ENCODE measurements at places on chromosomes 6 and 20. TPM values are rescaled to one million over a fixed set of nuclear protein-coding genes. Genes with fewer than 3 reads are reported as not detected.

DNA sequence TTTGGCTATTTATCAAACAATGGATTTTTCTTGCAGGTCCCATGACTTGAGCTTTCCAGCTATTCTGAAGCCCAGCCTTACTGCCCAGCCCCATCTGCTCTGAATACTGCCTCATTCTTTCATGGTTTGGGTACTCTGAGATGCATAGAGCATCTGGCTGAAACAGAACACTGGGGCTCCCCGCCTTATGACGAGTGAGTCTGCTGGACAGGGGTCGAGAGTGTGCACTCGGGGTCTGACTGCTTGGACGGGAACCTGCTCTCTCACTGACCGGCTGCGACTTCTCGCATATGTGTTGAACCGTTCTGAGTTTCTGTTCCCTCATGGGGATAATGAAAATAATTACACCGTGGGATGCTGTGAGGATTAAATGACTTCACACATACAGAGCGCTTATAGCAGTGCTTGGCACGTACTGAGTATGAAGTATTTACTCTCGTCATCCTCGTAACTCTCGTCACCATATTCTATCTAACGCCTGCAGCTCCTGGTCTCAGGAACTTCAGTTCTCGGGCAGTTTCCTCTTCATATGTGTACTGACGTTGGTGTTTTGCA lies 59.5 kb upstream of the MPC1 start:
- no peaks in the 10 kb centered on the region for H3K27me3 ChIP-seq
- H3K4me1 ChIP-seq: peaks cover 6% of the 10 kb centered on the region
- H3K27ac ChIP-seq: no peak overlapping the region

DNA sequence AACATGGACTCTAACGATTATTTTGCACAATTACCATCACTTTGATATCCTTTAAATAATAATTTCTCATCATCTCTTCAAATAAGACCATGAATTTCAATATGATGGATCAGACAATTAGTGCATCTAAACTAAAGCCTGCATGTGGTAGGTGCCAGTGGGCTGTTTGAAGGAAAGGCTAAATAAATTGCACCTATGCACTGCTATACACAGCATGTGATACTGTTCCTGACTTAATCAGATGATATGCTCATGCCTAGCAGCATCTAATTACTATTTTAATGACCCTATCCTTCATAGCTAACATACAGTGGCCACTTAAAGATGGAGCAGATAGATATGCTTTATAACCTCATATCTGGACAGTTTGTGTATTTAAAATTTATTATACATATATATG lies 731.6 kb upstream of the MANEA start:
- H3K36me3 ChIP-seq: no peaks in the 10 kb centered on the region
- no peak overlapping the region for H3K4me3 ChIP-seq
- H3K27ac ChIP-seq: no peak overlapping the region
- H3K4me1 ChIP-seq: no peaks in the 10 kb centered on the region
- no peaks in the 10 kb centered on the region for H3K27me3 ChIP-seq
- no peak for DNase-seq

GRCh38 chr6:110629153-110629552 lies 152.7 kb upstream of the SLC22A16 start:
- no peaks in the 10 kb centered on the region for H3K27me3 ChIP-seq
- no peaks in the 10 kb centered on the region for H3K4me1 ChIP-seq
- H3K27ac ChIP-seq: no peak overlapping the region
- peaks cover 2% of the 10 kb centered on the region for H3K36me3 ChIP-seq
- H3K4me3 ChIP-seq: no peak overlapping the region

GRCh38 chr6:6516666-6517458 lies 71.7 kb upstream of the LY86 start:
- H3K4me3 ChIP-seq: no peak overlapping the region
- no peaks in the 10 kb centered on the region for H3K36me3 ChIP-seq
- no peak overlapping the region for H3K27ac ChIP-seq
- DNase-seq: no peak

DNA sequence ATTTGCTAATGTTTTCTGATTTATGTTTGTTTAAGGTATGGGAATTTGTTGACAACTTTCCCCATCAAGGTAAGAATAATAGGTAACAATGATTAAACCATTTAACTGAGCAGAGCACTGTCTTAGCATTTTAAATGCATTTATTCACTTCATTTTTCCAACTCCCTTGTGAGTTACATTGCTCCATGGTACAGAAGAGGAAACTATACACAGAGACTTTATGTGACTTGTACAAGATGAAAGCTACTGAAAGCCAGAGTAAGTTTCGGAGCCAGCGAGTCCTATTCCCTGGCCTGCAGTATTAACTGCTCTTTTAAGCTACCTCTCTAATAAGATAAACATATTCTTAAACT lies 708.8 kb downstream of the HDGFL1 start:
- H3K27ac ChIP-seq: no peak overlapping the region
- no peak overlapping the region for H3K4me3 ChIP-seq
- no peaks in the 10 kb centered on the region for H3K4me1 ChIP-seq
- H3K36me3 ChIP-seq: no peaks in the 10 kb centered on the region
- H3K27me3 ChIP-seq: no peaks in the 10 kb centered on the region

- no peaks in the 10 kb centered on the region for H3K36me3 ChIP-seq
- no peaks in the 10 kb centered on the region for H3K4me1 ChIP-seq
- H3K27ac ChIP-seq: no peak overlapping the region
- H3K4me3 ChIP-seq: no peak overlapping the region
- no peak for DNase-seq
- no peaks in the 10 kb centered on the region for H3K27me3 ChIP-seq
Measured at GRCh38 chr6:72636215-72636614, 14.4 kb downstream of the KCNQ5 start.

GRCh38 chr6:6872459-6873344 lies 235.1 kb upstream of the RREB1 start:
- no peak overlapping the region for H3K4me3 ChIP-seq
- no peaks in the 10 kb centered on the region for H3K4me1 ChIP-seq
- no peaks in the 10 kb centered on the region for H3K27me3 ChIP-seq
- DNase-seq: no peak
- H3K27ac ChIP-seq: no peak overlapping the region

DNA sequence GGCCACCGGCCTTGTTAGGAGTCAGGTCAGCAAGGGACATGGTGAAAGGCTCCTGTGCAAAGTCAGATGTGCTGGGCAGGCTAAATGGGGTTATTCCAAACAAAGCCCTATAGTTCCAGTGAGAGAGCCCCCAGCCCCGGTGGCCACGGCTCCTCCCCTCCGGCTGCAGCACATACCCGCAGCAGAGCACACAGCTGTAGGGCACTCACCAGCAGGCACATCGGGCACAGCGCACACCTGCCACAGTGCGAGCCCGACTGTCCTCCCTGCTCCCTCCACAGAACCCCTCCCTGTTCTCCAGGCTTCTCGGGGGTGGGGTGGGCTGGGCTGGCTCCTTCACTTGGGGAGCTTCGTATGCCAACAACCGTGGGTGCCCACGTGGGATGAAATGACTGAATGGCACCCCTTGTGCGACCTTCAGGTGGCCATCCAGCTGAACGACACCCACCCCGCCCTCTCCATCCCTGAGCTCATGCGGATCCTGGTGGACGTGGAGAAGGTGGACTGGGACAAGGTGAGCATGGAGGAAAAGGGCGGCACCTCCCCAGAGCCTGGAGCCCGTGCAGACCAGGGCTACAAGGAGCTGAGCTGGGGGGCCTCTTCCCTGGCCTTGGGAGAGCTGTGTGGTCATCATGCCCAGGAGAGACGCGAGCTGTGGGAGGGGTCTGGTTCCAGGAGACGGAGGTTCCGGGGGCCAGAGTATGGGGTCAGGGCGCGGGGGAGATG lies 30.9 kb downstream of the PYGB start:
- DNase-seq: no peak
- H3K36me3 ChIP-seq: peaks cover 47% of the 10 kb centered on the region
- H3K4me3 ChIP-seq: no peak overlapping the region
- no peak overlapping the region for H3K27ac ChIP-seq
- no peaks in the 10 kb centered on the region for H3K27me3 ChIP-seq

DNA sequence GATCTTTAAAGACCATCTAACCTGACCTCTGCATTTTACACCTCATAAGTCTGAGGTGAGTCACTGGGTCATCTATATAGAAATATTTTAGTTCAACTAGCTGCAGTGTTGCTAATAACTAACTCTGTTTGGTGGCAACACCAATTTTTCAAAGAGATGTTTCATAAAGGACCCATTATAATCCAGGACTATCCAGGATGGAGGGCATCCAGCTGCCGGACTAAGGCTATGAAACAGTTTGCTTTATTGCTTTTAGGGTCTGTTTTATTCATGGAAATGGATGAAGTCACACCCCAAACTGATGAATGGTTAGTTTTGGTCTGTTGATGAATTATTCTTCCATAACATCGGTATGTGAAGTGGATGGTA lies 204.2 kb upstream of the GMDS start:
- H3K4me3 ChIP-seq: no peak overlapping the region
- no peaks in the 10 kb centered on the region for H3K4me1 ChIP-seq
- H3K27ac ChIP-seq: no peak overlapping the region
- no peaks in the 10 kb centered on the region for H3K27me3 ChIP-seq
- no peak for DNase-seq

SYCP2 gene
- total RNA-seq: 9.1 TPM

MEI4 gene
- total RNA-seq: not detected

FAXC gene
- not detected for total RNA-seq

SRMS gene
- total RNA-seq: not detected

TSHZ2 gene
- total RNA-seq: 41.7 TPM

EYS gene
- total RNA-seq: not detected
